ENCODE measurements at places on chromosomes 4 and X.

GRCh38 chr4:79576429-79576753 lies 168.4 kb upstream of the GK2 start:
- peak; percentile 44 for DNase-seq

- no peak for DNase-seq
Observed at GRCh38 chr4:184099000-184099399, 118.7 kb downstream of the ENPP6 start.

GRCh38 chrX:72005046-72005445 lies 94.4 kb downstream of the NHSL2 start:
- no peak for DNase-seq

- no peak for DNase-seq
Observed at GRCh38 chr4:73620115-73620792, at the start of gene RASSF6. Gene RASSF6, minus strand, starts transcription at chr4:73620436. Its CDS starts 8,641 bp downstream, at chr4:73611795.
